ENCODE measurements at places on chromosomes 6 and 20.

DNA sequence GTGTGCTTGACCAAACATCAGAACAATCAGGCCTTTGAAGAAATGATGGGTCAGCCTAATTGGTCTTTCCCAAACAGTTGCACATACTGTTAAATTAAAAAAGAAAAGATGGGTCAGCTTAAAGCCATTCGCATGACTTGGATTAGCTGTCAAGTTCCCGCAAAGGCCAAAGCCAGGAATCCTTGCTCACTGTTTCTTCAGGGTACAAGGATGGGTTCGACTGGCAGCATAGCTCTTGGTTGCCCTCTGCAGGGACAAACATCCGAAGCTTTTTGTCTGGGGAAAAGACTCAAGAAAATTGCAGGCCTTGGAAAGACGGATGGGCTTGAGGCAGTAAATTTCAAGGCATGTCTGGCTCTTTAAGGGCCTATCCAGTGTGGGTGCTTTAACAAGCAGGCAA lies 168.0 kb downstream of the HDGFL1 start:
- no peak for DNase-seq

GRCh38 chr6:34248198-34248726 lies 544 bp downstream of the SMIM29 start:
- DNase-seq: no peak

DNA sequence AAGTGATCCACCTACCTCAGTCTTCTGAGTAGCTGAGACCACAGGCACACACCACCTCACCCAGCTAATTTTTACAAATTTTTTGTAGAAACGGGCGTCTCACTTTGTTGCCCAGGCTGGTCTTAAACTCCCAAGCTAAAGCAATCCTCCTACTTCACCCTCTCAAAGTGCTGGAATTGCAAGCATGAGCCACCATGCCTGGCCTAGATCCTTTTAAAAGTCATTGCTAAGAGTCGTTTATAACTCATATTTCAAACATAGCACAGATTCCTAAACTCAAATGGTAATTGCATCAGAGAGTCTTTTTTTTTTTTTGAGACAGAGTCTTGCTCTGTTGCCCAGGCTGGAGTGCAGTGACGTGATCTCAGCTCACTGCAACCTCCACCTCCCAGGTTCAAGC lies 7.7 kb upstream of the SAMHD1 start:
- no peak for DNase-seq

DNA sequence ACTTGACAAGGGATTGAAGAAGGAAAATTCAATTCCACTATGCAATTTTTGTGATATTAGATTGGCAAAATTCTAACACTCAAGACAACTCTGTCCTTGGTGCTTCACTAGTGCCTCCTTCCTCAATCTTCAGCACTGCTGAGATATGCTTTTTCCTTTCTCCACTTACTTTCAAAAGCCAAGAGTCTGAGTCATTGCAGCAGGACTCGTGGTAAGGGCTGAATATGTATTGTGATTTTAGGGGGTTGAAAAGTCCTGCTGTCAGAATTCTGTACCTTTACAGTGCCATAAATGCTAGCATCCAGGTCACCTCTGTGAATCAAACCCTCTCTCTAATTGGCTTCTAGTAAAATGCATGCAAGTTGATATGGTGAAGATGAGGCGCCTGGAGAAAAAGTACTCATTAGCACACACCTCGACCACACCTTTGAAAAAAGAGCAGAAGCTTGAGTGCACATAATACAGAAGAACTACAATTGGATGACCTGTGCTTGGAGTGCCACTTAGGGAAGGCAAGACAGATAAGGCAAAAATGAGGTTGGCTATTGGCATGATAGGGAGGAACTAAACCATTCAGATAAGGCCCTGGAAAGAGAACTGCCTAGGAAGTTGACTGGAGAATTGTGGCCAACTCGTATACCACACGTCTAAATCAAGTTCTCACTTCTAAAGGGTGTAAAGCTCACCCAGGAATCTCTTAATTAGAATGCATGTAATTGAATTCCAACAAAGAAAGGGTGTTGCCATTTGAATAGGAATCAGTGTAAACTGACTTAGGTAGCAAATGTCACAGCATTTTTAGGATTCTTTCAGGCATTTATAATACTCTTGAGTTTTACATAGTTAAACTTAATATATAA lies 43.6 kb upstream of the FAM83B start:
- no peak for DNase-seq

GRCh38 chr20:44552950-44553908 lies 29.1 kb upstream of the PKIG start:
- DNase-seq: no peak

- DNase-seq: no peak
Measured at GRCh38 chr6:91094806-91095475, 508.1 kb upstream of the MAP3K7 start.

- DNase-seq: no peak
Measured at GRCh38 chr6:111689946-111690345, 84.3 kb upstream of the TRAF3IP2 start.

GRCh38 chr6:168277274-168277669 lies 42.3 kb downstream of the DACT2 start:
- DNase-seq: no peak

DNA sequence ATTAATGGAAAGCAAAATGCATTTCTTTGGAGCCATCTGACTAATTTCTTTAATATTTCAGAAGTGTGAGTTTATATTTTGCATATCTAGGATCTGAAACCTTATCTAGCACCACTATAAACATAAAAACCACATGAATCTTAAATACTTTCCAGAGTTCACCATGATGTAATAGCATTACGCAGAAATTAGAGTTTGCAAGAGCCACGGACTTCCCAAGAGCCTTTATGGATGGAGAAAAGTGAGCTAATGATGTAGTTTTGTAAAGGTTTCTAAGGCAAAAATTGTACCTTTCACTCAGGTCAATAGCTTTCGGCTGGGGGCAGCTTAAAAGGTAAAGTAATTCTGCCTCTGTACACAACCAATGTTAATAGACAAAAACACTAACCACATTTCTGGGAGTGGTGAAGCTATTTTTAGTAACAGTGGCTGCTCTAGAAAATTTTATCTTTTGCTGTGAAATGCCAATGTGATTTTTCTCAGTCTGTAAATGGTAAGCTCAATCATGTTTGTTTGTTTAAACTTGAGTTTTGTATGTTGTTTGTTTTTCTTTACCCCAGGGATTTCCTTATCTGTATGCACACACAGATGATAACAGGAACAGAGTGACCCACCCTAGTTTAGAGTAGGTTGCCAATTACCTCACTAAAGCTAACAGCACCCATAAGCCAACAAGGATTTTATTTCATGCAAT lies 80.5 kb downstream of the FILIP1 start:
- DNase-seq: no peak

DNA sequence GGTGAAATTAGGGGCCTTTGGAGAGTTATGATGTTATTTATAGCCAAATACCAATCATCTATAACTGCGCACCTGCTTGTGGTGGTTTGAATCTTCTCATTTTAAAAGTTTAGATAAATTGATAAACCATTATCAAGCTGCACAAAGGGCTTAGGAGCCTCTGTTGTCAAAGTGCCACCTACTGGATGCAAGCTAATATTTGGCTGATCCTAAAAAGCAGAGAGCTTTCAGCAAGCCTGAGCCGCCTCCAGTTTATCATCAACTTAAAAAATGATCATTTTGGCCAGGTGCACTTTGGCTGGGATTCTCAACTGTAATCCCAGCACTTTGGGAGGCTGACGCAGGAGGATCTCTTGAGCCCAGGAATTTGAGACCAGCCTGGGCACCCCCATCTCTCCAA lies 58.5 kb upstream of the ATXN1 start:
- DNase-seq: no peak

- no peak for DNase-seq
Measured at GRCh38 chr6:109263873-109264700, 118.2 kb downstream of the CD164 start.

- no peak for DNase-seq
Measured at GRCh38 chr6:17086469-17086868, 15.4 kb upstream of the STMND1 start.

GRCh38 chr6:158457131-158457530 lies 102.8 kb upstream of the TMEM181 start:
- no peak for DNase-seq

GRCh38 chr20:40262219-40262618 lies 426.8 kb downstream of the MAFB start:
- no peak for DNase-seq

DNA sequence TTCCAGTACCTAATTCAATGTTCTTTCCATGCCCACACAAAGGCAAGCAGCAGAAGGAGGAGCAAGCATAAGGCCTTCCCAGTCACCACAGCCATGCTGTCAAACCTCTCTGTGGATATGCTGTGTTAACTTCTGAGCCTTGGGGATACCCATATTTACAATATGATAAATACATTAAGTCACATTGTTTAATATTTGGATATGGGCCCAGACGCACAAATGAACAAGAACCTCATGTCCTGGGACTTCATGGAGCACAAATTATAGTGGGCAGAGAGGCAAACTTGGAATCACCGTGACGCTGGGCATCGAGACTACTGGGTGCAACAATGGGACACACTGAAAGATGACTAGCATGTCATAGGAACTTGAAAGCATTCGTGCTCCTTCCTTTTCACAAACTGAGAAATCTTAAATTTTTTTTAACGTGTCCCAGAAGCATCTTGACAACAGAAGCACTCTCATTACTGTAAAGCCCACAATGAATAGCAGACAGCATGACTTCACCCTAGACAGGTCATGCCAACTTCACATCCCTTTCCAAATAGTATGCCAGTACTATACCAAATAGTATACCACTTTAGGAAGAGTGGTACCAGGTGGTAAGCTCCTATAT lies 16.0 kb downstream of the SOD2 start:
- no peak for DNase-seq

DNA sequence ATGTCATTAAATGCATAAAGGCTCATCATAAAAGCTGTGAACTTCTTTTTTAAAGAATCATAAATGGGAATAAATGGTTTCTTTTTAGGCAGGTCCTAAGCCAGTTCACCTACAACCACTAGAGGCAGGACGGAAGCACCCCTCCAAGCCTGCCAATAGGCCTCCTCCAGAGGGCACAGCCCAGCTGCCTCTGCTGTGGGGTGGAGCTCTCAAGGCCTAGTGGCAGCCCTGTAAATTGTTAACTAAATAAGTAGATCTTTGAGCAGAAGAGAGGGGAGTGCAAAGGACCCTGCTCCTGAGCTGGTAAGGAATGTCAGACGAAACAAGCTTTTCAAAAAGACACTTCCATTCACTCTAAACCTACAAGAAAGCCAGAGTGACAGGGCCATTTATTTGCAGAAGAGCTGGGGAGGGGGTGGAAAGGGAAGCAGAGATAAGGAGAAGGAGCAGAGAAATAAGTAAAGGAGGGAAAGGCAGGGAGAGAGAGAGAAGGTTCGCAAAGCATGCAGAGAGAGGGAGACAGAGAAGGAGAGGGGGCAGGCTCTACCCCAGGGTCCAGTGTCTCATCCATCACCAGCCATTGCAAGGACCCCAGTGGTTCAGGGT lies 18.0 kb upstream of the MAFB start:
- no peak for DNase-seq

DNA sequence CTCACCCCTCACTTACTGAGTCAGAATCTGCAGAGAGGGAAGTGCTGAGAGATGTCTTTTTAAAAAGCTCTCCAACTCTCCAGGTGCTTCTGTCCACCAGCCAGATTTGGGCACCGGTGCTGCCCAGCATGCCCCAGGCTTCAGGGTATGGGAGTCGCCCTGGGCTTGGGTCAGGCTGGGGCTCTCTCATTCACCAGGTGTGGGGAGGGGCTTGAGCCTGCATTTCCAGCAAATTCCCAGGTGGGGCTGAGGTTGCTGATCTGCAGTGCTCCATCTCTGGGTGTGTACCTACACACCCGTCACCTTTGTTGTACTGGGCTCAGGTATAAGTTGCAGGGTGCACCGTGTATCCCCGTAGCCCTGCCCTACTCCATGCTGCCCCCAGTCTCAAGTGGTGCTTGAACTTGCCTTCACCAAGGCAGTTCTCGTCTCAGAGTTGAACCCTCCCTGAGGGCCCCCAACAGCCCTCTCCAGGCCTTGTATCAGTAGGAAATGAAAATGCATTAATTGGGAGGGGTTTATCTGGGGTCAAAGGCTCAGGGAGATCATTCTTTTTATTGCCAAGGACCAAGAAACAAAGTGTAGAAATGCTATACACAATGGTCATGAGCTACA lies 23.5 kb downstream of the PPP1R3G start:
- DNase-seq: no peak

DNA sequence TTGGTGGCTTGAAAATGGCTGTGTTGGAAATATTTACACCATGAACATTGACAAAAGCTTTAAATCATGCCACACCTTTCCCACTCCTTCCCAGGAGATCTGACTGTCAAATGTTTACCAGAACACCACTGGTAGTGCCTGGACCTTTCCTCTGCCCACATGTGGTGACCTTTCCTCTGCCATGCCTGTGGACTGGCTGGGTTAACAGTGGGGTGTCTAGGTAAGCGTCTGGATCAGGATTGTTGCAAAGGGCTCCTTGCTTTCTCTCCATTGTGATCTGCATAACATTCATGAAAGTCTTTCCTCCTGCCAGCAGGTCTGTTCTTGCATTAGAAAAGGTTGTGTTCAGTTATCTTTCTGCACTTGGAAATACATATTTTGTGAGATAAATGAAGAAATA lies 572.7 kb downstream of the DHX35 start:
- no peak for DNase-seq

- DNase-seq: no peak
Measured at GRCh38 chr6:14772188-14772587, 473.7 kb upstream of the JARID2 start.

GRCh38 chr6:50720623-50721022 lies 7.3 kb downstream of the TFAP2D start:
- no peak for DNase-seq

DNA sequence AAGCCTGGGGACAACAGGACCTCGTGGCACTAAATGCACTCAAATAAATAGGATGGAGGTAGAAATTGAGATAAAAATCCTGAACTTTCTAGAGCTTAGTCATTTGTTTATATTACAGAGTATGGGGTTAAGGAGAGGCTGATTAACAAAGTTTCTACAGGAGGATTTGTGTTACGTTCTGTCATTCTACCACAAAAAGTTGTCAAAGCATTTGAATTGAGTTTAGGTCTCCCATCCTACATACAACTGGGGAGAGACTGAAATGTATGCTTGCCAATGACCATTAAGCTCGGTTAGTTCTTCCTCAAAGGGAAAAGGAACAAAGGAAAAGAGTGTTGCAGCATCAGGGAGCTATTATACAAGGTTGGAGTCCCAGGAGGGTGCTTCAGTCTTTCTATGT lies 597.9 kb downstream of the COL12A1 start:
- no peak for DNase-seq

DNA sequence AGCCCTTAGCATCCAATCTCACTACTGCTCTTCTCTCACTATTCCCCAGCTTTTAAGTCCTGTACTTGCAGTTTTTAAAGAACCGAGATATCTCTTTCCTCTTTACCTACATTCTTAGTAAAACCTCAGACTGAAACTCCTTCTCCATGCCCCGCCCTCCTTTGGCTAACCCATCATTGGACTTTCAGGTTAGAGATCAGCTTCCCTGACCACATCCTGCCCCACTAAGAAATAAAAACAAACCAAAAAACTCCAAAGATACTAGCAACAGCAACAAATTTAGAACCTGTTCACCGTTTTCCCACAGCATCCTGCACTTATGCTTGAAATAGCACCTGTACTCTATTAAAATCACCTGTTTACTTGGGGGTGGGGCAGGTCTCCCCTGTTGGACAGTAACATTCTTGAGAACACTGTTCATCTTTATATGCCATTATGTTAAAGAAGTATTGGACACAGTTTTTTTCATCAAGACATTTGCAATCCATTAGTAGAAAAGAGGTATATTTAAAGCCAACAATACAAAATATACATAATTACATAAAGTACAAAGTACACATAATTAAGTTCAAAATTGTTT lies 16.3 kb upstream of the SMAP1 start:
- DNase-seq: peak; percentile 33
